Mesothelial cell of epicardium (in vitro differentiated cells): ENCODE measurements at places on chromosomes 13 and 19. TPM values are rescaled to one million over a fixed set of nuclear protein-coding genes. Genes with fewer than 3 reads are reported as not detected.

Gene B3GNT8
- 4.5 to 5.1 TPM (median 4.9 TPM) in 3 replicates for total RNA-seq

Gene THSD8
- total RNA-seq = 8.4 to 11.4 TPM (median 8.8 TPM) in 3 replicates

Gene IZUMO2
- total RNA-seq = not detected in 3 replicates

Gene NCAN
- total RNA-seq = 0.02 to 0.29 TPM (median 0.07 TPM) in 3 replicates

Gene MEDAG
- total RNA-seq = 7.5 to 7.9 TPM (median 7.7 TPM) in 3 replicates

Gene PRR19
- 1.3 to 2.0 TPM (median 1.7 TPM) in 3 replicates for total RNA-seq

- DNase-seq = peak; percentile 65
Observed at GRCh38 chr19:28878862-28879566, 333.9 kb downstream of the UQCRFS1 start.

DNA sequence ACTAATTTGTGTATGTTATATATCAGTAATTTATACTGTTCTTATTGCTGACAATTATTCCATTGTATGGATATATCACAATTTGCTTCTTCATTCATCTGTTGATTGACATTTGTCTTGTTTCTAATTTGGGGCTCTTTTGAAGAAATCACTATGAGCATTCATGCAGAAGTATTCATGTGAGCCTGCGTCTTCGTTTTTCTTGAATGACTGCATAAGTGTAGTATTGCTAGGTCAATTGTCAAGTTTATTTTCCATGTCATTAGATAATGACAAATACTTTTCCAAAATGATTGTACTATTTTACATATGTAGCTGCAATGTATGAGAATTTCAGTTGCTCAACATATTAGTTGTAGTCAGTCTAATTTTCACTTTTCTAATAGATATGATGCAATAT, 1796.9 kb downstream of the SLITRK5 start:
- no peak for DNase-seq

DNA sequence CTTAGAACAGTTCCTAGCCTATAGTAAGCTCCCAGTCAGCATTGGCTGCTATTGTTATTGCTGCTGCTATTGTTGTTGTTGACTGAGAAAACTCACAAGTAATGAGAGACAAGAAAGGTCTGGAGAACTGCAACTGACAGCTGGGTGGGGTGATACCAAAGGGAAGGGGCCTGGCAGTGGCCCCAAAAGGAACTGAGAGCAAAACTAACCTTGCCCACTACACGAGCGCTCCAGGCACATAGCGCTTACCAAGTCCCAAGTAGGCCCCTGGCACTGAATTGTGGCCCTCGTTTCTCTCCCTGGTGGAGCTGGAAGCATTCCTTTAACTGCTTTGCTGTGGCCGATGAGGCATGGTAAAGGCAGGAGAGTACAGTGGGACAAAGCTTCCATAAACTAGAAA, 59.7 kb downstream of the KCTD12 start:
- no peak for DNase-seq

- DNase-seq = no peak
Observed at GRCh38 chr13:28299916-28300315, 161.6 kb downstream of the PAN3 start.

- no peak for DNase-seq
Observed at GRCh38 chr13:71609271-71609670, 257.7 kb downstream of the DACH1 start.

GRCh38 chr19:46731007-46731501, 14.1 kb upstream of the PRKD2 start:
- DNase-seq = no peak

- DNase-seq = no peak
Observed at GRCh38 chr13:53043398-53043797, 14.8 kb downstream of the OLFM4 start.

- DNase-seq = no peak
Observed at GRCh38 chr13:50726164-50726563, 117.3 kb downstream of the DLEU7 start.

DNA sequence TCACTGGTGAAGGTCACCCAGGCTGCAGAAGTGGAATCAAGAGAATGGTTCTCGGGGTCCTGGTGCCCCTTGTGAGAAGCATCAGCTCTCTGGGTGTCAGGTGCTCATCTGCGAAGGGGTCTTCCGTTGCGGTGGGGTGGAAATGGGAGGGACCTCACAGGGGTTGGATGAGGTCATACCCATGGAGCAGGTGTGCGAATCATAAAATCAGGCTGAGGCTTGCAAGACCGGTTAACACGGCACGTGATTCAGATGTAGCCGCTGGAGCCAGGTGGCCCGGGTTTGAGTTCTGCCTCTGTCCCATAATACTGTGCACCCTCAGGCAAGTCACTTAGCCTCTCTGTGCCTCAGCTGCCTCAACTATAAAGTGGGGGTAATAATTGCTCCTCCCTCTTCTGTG, 3.9 kb upstream of the KLK15 start:
- DNase-seq = no peak

- no peak for DNase-seq
Observed at GRCh38 chr13:113216254-113217048, 7.0 kb downstream of the CUL4A start.

DNA sequence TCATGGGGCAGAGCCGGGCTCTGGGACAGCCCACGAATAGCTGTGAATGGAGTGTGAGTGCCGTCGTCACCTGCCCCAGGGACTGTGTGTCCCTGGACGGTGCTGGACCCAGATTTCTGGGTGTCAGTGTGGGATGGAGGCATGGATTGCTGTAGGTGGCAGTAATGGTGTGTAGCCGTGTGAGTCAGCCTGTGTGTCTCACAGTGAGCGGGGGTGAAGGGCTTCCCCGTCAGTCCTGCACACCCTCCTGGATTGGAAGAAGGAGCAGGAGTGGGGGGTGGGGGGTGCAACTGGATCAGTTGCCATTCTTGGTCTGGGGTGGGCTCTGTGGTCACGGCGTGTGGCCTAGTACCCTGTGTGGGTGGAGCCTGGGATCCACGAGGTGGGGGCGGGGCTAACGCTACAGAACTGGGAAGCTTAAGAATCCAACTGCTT, 6.5 kb upstream of the LTBP4 start:
- DNase-seq = no peak
